ENCODE measurements at places on chromosomes 7 and 10.

GRCh38 chr7:94374231-94374630 lies 20.5 kb upstream of the COL1A2 start:
- DNase-seq: no peak

DNA sequence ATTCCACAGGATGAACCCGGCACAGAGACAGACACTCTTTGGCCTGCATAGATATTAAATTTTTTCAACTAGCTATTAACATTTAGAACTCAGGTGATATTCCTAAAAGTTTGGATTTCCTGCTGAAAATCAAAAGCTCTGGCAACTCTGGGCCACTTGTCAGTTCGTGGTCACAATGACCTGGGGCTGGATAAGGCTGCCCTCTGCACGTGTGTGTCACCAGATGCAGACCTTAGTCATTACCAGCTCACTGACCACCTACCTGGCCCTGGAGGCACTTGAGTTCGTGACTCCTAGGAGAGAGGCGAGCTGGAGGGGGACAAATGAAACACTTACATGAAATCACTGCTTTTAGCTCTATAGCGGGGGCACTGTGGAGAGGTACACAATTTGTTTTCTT lies 126.5 kb downstream of the HIPK2 start:
- no peak for DNase-seq

DNA sequence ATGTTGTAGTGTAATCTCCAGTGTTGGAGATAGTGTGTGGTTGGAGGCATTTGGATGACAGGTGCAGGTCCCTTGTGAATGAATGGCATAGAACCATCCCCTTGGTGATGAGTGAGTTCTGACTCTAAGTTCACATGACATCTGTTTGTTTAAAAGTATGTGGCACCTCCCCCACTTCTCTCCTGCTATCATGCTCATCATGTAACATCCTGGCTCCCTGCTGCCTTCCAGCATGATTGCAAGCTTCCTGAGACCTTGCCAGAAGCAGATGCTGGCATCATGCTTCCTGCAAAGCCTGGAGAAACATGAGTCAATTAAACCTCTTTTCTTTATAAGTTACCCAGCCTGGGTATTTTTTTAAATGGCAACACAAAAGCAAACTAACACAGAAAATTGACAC lies 499.0 kb upstream of the SEMA3D start:
- DNase-seq: no peak

DNA sequence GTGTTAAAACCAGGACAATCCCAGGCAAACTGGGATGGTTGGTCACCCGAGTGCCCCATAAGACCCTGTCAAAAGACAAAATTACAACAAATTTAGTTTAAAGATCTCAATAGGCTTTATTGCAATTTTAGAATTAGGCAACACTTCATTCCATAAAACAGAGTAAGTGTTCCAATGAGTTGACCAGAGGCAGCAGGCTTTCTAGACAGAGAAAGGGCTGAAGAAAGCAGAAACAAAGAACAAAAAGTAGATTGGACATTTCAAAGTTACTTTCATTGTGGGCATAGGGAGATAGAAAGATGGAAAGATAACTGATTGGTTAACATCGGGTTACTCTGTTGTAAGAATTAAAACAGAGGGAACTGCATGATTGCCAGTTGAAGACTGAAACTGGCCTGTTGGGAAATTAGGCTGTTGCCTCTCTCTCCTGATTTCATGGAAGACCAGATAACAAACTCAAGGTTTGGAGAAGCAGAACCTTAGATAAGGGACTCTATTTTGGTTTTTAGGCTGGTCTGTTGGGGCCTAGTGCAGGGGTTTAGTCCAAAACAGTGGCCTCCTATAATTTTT lies 36.3 kb downstream of the ENTPD1 start:
- no peak for DNase-seq

DNA sequence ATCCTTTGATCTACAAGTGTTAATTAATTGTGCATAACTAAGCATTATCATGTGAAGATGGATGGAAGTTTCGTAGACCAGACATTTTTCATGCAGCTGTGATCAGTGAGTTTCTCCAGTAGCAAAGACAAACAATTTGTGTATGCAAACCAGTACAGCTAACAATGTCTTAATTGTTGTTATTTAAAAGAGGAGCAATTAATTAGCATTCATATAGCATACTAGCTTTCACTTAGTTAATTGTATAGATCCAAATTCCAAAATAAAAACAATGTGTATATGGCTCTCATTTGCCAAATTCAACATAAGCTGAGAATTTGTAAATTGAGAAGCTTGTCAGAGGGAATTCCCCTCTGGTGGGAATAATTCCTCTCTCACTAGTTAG lies 22.6 kb upstream of the PRKCQ start:
- DNase-seq: no peak

DNA sequence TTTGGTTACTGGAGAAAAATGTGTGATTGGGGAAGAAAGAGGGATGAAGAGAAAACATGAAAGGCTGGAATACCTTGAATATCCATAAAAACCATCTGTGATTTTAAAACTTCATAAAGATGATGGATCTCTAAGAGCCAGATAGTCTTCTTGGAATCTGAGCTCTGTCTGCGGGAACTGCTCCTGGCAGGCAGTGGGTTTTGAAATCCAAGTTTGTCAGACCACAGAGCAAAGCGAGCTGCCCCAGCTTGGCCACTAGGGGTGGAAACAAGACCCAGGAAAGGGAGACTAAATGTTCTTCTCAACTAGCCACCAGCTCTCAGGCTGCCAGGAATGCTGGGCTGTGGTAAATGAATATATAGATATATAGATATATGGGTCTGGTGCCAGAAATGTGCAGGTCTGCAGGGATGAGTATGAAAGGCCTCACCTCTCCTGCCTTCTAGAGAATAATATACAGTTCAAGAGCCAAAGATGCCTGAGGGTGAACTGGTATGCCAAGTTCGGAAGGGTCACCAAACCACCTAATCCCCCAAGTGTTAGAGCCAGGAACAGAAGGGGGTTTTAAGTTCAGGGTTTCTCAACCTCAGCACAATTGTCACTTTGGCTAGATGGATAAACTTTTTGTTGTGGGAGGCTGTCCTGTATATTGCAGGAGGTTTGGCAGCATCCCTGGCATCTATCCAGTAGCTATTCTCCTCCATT lies 208.8 kb downstream of the KCNMA1 start:
- DNase-seq: no peak

- no peak for DNase-seq
Observed at GRCh38 chr10:1674501-1674900, 62.8 kb downstream of the ADARB2 start.

DNA sequence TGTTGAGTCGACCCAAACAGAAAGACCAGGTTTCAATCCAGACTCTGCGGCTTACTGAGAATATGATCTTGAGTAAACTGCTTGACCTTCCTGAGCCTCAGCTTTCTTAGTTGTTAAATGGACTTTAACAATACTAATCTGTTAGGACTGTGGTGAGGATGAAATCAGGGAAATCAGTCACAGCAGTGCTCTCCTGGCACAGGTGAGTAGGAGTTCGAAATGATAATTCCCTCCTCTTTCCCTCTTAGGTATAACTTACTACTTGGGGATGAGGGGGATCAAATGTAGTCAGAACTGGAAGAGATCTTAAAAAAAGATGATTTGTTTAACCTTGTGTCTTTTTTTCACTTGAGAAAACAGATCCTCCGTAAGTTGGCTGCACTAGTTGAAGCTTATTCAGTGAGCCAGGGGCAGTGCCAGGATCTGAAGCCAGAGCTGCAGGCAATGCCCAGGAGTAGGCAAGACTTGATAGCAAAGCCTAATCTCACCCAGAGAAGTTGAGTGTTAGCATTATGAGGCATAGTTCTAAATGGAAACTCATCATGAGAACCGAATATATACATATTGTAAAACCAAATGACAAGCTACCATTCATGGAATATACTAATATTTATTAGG lies 1.8 kb upstream of the MAGI2 start:
- DNase-seq: no peak

- no peak for DNase-seq
Observed at GRCh38 chr10:30704026-30704600, 74.6 kb upstream of the LYZL2 start.

DNA sequence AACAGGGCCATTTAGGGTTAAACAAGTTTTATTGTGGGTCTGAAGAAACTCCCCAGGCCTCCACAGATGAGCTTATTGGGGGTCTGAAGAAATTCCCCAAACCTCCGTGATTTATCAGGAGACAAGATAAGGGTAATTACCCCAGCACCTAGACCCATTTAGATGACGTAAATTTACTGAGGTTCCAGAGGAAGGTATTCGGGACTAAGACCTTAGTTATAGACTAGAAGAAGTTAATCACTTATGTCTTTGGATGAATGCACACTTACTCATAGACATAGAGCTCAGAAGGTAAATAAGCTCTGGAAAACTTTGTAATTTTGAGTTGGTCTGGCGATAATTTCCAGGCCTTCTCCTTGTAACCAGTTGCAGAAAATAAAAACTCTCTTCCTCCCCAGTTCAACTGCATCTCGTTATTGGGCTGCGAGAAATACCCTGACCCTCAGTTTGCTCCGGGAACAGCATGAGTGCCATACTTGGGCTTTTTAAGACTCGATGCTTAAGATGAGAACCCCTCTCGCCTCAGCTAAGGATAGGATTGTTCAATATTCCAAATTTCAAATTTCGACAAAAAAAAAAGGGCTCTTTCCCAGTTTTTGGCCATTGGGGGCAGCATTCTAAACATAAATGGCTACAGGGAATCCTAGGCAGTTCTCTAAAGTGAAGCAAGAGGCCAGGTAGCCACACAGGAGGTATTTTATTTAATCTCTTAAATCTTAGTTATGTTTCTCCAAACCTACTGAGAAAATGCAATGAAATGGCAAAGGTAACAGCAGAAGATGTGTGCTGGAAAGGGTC lies 74.7 kb upstream of the PFKP start:
- DNase-seq: no peak

DNA sequence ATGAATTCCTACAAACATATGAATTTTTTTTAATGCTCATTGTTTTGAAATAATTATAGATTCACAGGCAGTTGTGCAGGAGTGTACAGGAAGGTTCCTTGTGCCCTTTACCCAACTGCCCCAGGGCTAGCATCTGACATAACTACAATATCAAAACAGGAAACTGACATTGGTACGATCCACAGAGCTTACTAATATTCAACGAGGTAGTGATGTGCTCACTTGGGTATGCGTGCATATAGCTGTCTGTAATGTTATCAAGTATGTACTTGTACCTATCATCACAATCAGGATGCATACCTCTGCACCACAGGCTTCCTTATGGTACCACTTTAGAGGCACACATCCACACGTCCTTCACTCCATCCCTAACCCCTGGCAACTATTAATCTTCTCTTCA lies 68.3 kb downstream of the BMS1 start:
- no peak for DNase-seq

DNA sequence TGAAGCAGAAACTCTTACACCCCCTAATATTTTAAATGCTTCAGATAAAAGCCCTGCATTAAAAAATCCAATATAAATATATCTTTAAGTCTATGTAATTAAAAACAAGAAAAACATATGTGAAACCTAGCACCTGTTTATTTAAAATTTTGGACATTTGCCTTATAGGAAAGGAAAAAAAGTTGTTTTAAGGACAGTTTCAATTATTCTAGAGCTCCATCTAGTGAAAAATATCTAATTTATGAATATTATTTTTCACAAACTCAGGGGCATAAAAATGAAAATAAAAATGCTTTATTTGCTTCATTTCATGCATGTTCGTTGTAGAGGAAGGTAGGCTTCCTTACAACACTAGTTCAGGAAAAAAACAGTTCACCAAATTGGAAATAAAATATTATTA lies 26.1 kb downstream of the ENKUR start:
- no peak for DNase-seq

GRCh38 chr7:81725812-81726127 lies 44.1 kb downstream of the HGF start:
- DNase-seq: no peak

- no peak for DNase-seq
Observed at GRCh38 chr7:23009303-23009702, 4.6 kb downstream of the HYCC1 start.

DNA sequence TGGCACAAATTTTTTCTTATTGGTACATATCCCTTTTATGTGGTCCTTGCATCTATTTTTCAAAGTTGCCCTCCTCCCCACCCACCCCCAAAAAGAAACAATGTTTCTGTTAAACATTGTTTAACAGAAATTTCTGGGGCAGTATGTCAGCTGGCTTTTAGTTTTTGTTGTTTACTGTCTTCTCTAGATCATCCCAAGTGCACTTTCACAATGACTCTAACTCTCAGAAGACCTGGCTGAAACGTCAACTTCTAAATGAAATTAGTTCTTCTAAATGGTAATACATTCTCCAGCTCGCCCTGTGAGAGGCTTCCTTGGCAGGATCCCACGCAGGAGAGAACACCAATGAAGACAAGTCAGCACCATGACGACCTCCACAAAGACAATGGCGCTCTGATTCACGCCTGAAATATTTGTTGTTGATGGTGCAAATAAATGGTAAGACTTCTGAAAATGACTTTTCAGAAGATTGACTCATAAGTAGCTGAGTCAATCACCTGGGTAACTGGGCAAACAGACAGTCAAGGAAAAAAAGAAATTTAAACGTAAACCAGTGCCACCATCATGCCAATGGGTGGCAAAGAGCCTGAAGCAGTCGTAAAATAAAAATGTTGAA lies 293.7 kb downstream of the FZD1 start:
- DNase-seq: no peak

- no peak for DNase-seq
Observed at GRCh38 chr7:64656489-64656888, 9.4 kb upstream of the ZNF107 start.

- DNase-seq: no peak
Observed at GRCh38 chr10:24552346-24553016, 171.2 kb downstream of the ARHGAP21 start.

- DNase-seq: no peak
Observed at GRCh38 chr10:28897617-28898464, 220.5 kb downstream of the BAMBI start.

DNA sequence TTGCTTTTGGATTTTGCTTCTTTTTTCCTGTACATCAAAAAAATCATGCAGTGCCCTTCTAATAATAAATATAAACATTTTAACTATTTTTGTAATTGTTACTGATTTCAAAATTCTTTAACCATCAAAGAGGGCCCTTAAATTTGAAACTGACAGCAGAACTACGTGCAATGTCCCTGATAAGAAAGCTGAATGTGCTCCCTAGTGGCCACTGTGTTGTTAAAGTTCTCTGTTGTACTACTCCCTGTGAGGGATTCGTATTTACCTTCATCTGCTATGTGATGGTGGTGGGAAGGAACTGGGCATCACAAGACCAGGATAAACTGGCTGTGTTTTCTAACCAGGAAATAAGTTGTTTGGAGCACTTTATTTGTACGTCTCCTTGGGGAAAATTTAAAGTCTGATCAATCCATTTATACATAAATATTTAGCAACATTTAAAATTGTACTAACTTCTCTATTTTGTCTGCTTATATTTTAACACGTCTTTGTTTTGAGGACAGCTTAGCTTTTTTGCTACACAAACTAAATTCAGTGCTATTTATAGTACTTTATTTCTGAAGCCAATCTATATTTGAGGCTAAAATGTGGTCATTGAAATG lies 322.4 kb downstream of the HGF start:
- DNase-seq: no peak

DNA sequence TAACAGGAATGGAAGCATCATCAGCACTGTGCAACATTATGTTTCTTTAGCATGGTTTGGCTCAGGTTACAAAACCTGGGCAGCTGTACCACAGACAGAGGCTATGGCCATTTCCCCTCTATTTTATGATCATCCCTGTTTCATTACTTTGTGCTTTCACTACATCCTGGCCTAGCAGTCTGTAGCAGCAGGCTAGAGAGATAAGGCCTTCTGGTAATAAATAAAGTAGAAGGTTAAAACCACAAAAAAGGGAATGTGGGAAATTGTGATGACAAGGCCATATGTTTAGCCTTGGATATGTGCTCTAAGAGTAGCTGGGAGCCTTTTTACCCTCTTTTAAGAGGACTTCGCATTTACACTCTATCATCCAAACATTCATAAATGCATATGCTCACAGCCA lies 266.2 kb upstream of the PHF14 start:
- no peak for DNase-seq

Data from stimulated activated CD4-positive, alpha-beta T cell treated with anti-CD3 and anti-CD28 coated beads, Interleukin-1b, Interleukin-23, amount 100 ng/mL, for 1 hour (primary cell).